NCI-H774 (cell line): ENCODE measurements at places on chromosomes 1 and 21.
A peak's percentile ranks its signal among the peaks of the same experiment; 100 is the strongest.

DNA sequence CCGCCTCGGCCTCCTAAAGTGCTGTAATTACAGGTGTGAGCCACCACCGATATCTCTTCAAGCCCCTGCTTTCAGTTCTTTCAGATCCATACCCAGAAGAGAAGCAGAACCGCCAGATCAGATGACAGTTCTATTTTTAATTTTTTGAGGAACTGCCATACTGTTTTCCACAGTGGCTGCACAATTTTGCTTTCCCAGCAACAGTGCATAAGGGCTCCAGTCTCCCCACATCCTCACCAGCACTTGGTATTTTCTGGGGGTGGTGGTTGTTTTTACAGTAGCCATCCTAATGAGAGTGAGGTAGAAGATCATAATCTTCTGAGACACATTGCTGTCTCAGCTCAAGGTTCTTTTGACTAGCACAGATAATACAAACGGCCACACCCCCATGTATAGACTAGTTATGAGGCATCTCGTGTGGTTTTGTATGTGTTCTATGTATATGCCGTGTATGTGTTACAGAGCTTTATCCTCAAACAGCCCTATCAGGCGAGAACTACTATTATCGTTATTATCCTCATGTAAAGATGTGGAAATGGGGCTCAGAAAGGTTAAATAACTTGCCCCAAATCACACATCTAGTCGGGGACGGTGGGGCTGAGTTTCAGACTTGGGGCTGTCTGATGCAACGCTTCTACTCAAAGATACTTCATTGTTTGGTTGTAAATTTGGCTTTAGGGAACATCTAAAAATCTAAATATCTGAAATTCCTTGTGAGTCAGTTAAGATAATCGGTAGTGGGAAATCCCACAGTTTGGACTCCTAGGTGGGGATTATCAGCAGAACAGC is 12.0 kb downstream of the FHAD1 start:
- DNase-seq = no peak

GRCh38 chr1:206828765-206829164 is 36.7 kb upstream of the IL20 start:
- DNase-seq = no peak

- DNase-seq = no peak
Measured at GRCh38 chr21:27277110-27277509, 310.2 kb upstream of the ADAMTS5 start.

DNA sequence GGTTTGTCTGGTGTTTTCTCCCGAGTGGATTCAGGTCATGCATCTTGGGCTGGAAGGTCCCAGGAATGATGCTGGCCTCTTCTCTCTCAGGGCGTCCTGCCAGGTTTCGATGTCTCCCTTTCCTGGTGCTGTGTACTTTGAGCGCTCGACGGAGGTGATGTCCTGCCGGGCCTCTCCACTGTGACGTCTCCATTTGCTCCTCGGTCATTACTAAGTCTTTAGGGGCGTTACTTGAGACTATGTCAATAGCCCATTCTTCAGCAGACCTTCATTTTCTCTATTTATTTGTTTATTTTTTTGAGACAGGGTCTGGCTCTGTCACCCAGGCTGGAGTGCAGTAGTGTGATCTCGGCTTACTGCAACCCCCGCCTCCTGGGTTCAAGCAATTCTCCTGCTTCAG is 37.2 kb upstream of the TNFRSF1B start:
- DNase-seq = no peak

GRCh38 chr1:200891774-200892157 is 2.9 kb upstream of the INAVA start:
- no peak for DNase-seq

GRCh38 chr1:116679091-116679827 is 11.7 kb upstream of the IGSF3 start:
- no peak for DNase-seq

GRCh38 chr1:74690364-74690696 is 16.7 kb upstream of the ERICH3 start:
- no peak for DNase-seq

GRCh38 chr21:37878946-37879660 is 37.2 kb downstream of the KCNJ6 start:
- DNase-seq = no peak

DNA sequence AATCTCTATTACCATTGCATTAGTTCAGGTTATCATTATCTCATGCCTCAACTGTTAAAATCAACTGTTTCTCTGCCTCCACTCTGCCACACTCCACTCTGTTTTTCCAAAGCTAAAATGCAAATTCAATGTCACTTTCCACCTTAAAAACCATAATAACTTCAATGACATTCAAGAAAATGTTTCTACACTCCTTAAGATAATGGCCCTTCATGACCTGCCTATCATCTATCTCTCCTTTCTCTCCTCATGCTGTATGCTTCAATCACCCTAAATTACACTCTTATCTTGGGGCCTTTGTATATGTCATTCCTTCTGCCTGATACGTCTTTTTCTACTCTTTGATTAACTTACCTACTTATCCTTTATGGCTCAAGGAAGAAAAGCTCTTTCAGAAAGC is 296.0 kb downstream of the LRRC7 start:
- no peak for DNase-seq

DNA sequence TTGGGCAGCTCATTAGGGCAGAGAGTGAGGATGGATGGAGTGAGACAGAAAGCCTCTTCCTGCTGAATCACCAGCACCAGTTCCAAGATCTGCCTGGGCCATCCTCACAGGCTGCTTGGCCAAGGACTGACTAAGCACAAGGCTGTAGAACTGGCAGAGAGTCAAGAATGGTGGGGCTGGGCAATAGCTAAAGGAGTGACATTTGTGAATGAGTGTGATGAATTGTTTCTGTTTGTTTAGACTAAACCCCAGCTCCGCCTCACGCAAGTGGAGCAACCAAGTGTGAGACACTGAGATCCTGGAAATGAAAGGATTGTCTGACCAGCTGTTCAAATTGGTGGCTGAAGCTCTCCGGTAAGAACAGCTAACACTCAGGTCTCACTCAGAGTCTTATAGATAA is 38.6 kb downstream of the BRINP2 start:
- peak; percentile 75 for DNase-seq

DNA sequence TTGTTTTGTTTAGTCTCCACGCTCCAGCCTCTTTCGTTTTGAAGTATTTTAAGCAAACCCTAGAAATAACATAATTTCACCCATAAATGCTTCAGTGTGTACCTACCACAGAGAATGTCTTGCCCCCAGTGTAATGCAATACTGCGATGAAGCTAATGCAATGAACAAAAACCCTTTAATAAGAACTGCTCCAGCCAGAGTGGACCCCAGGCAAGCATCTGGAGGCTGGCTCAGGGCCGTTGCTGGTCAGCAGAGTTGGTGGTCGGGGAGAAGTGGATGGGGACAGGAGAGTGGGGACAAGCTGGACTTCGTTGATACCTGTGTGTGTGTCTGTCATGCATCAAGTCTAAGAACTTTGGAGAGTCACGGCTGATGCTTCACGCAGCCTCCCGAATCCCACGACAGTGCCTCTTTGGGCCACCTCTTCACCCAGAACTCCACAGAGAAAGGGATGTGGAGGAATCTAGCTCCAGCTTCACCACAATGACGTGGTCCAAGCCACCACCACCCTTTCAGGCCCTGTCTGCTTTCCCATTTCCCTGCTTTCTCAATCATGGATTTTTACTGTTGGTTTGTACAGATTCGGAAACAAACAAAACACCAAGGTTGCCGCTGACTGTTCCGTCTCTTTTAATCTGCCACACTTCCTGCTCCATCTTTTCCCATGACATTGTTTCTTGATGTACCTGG is 108.6 kb upstream of the ERRFI1 start:
- no peak for DNase-seq

DNA sequence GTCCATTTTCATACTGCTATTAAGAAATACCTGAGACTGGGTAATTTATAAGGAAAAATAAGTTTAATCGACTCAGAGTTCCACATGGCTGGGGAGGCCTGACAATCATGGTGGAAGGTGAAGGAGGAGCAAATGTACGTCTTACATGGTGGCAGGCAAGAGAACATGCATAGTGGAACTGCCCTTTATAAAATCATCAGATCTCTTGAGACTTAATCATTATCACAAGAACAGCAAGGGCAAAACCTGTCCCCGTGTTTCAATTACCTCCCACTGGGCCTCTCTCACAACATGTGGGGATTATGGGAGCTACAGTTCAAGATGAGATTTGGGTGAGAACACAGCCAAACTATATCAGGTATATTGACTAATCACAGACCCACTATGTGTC is 370.2 kb upstream of the USP24 start:
- no peak for DNase-seq

DNA sequence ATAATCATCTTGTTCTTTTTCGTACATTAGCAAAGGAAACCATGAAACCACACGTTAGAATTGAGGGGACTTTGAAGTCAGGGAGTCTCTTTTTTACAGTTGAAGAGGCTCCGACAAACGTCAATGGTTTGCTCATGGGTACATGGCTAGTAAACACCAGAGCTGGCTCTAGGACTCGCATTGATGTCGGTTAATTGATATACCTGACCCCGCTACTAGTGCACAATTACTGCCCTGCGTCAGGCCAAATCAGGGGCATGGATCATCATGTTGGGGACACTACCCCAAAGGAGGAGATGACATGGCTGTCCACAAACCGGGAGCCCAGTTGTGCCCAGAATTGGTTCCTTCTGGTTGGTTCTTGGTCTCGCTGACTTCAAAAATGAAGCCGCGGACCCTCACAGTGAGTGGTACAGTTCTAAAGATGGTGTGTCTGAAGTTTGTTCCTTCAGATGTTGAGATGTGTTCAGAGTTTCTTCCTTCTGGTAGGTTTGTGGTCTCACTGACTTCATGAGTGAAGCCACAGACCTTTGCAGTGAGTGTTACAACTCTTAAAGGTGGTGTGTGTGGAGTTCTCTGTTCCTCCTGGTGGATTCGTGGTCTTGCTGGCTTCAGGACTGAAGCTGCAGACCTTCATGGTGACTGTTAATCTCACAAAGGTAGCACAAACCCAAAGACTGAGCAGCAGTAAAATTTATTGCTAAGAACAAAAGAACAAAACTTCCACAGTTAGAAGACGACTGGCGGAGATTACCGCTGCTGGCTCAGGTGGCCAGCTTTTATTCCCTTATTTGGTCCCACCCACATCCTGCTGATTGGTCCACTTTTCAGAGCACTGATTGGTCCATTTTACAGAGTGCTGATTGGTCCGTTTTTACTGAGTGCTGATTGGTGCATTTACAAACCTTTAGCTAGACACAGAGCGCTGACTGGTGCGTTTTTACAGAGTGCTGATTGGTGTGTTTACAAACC is 126.9 kb upstream of the ERRFI1 start:
- no peak for DNase-seq

GRCh38 chr1:119374208-119374874 is 5.8 kb downstream of the HAO2 start:
- DNase-seq = no peak

GRCh38 chr1:101242324-101243050 is 5.7 kb downstream of the S1PR1 start:
- DNase-seq = no peak

DNA sequence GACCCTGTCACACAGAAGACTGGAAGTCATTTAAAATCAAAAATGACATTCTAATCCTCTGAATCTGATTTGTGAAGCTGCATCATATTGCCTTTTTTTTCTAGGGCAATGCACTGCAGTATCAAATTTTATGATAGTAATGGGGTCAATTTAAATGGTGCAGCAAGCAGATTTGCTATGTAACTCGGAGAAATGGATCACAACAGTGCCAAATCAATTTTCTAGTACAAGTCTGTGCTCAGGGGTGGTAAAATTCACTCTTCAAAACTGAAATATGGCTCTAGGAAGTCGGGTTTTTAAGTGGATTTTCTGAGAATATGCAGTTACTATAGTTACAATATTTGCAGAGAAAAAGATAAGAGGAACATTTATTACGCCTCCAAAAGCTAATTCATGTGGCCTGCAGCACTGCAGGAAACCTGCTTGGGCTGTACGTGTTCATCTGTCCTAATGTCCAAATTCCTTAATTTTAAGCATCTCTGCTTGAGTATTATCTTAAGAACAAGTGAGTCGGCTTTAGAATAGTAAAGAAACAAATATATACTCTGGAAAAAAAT is 31.5 kb downstream of the HLCS start:
- no peak for DNase-seq

GRCh38 chr1:156502391-156502893 is 1.9 kb upstream of the MEF2D start:
- no peak for DNase-seq

DNA sequence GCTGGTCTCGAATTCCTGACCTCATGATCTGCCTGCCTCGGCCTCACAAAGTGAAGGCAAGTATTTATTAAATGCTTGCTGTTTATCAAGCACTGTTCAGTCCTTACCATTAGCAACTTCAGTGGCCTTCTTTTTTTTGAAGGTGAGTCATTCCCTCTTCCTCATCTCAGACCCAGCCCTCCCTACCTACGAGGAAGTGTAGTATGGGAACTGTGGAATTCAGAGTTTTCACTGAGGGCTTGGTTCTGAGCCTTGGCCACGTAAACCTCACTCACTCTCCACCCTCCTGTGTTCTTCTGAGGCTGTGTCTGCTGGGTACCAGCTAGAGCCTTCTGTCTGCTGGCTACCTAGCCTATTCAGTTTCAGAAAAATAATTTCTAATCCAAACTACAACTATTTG is 218.3 kb upstream of the SGIP1 start:
- no peak for DNase-seq

GRCh38 chr1:93576746-93577145 is 104.9 kb downstream of the BCAR3 start:
- no peak for DNase-seq

- DNase-seq = no peak
Measured at GRCh38 chr1:12436345-12436658, 181.7 kb downstream of the DHRS3 start.

DNA sequence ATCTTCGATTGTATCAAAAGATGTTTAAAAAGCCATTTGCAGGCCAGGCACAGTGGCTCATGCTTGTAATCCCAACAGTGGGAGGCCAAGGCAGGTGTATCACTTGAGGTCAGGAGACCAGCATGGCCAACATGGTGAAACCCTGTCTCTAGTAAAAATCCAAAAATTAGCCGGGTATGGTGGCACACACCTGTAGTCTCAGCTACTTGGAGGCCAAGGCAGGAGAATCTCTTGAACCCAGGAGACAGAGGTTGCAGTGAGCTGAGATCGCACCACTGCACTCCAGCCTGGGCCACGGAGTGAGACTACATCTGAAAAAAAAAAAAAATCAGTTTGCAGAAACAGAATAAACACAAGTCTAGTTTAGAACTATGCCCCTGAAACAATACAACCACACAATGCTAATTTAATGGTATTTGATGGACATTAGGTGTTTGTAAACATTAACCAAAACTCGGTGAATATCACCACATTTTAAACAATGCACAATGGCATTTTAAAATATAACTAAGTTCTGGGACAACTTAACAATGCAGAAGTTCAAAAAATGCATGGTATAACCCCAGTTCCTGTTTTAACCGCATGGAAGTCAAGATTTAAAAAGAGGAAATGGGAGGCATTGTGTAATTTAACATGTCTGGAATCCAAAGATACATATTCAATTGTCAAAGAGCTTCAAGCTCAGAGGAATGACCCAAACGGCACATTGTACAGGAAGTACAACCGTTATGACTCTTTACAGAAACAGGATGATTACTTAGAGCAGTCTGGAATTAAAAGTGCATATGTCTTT is 7.1 kb upstream of the PTTG1IP start:
- no peak for DNase-seq

DNA sequence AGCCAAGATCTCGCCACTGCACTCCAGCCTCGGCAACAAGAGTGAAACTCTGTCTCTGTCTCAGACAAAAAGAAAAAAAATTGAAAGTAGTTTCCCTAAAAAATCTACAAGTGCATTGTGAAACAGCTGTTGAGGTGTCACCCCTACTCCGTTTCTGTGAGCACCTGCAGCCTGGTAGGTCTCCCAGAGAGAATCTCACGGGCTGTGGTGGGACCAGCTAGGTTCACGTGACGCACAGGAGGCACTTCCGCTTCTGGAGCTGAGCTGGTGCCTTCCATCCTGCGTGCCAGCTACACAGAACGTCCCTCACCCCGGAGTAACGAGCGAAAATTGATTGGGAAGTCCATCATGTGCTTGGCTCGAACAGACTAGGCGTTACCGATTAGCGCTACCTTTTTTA is 66.8 kb downstream of the COL24A1 start:
- no peak for DNase-seq
